Glomerular endothelial cell (primary cell): ENCODE measurements at places on chromosomes 5 and 9.
A peak's percentile ranks its signal among the peaks of the same experiment; 100 is the strongest.

DNA sequence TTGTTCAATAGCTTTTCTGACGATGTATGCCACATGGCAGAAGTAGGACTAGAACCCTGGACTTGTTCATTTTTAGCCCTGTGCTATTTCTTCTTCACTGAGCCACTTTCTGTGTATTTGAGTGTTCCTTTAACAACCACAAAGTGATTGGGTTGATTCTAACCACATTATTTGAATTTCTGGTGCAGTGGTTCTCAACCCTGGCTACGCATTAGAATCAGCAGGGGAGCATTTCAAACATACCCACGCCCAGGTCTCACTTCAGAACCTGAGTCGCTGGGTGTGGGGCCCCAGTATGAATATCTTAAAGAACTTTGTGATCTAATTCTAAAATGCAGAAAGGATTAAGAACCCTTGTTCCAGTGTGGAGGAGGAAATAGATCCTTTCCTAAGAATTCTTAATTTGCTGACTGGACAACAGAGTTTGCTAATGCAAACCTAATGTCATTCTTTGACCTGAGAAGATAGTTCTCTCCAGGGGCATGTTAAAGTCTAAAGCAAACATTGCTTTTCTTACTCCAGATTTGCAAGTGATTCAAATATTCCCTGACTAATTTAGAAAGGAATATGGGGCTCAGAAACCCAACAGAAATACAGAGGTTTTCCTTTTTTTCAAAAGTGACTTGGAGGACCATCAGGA lies 75.4 kb upstream of the GDNF start:
- DNase-seq: no peak

- no peak for DNase-seq
Observed at GRCh38 chr9:85178474-85178873, 508.9 kb downstream of the NTRK2 start.

DNA sequence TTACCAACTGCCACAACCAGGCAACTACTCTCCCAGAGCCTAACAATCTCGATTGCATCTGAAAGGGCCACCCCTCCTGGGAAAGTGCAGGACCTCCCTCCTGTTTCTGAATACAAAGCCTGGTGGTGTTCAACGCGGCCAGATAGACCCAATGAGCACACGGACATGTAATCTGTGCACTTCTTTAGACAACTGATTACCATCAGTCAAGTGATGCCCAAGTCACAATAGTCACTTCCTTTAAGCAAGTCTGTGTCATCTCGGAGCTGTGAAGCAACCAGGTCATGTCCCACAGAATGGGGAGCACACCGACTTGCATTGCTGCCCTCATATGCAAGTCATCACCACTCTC lies 739 bp downstream of the C9orf72 start:
- no peak for DNase-seq

DNA sequence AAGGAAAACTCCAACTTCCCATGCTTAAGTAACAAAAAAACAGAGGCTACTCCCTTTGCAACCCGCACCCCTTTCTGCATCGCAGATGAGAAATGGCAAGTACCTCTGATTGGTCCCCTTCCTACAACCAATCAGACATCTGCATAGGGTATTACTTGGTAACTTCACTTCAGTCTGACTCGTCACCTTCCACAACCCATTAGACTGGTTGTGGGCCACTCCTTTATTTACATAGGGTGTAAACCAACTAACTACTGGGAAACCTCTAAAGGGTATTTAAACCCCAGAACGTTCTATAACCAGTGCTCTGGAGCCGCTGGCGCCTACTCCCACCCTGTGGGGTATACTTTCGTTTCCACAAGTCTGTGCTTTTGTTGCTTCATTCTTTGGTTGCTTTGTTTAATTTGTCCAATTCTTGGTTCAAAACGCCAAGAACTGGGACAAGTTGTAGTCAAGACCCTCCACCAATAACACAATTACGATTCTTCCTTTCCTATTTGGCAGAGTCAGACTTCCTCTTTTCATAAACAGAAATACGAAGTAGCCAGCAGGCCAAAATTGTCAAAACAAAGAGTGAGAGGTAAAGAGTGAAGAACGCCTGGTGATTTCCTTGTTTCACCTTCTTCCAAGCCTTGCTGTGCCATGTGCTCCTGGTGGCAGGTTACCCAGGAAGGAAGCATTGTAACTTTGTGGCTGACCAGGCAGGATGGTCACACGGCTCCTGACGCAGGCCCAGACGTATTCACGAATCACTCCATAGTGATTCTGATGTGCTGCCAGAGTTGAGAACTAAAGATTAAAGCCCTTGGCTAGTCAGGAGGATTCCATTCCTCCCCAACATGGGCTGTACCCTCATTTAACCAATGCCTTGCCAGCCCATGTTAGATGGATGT lies 477.4 kb downstream of the ARHGEF28 start:
- DNase-seq: no peak

- DNase-seq: no peak
Observed at GRCh38 chr9:99373912-99374311, 151.8 kb downstream of the SEC61B start.

DNA sequence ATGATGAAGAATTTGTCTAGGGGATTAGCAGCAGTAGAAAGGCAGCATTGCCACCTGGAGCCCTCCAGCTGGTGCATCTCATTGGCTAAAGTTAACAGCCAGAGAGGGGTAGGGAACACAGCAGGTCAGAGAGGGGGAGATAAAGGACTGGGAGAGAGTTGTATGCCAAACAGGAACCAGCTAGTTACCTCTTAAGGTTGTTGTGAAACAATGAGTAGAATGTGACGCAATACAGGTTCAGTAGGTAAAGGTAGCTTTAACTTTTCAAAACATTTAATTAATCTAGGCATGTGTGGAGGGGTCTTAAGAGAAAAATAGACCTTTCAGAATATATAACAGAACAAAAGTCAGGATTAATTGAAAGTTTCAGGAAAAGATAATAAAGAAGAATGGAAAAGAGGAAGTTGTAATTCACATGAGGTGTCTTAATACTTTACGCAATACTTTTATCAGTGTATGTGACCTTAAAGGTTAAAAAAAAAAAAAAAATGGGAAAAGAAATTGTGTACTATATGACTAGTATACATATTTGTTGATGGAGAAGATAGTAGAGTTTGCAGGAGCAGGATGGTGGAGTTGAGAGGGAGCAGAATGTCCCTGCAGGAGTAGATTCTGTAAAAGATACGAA lies 14.3 kb downstream of the FBXO38 start:
- no peak for DNase-seq

DNA sequence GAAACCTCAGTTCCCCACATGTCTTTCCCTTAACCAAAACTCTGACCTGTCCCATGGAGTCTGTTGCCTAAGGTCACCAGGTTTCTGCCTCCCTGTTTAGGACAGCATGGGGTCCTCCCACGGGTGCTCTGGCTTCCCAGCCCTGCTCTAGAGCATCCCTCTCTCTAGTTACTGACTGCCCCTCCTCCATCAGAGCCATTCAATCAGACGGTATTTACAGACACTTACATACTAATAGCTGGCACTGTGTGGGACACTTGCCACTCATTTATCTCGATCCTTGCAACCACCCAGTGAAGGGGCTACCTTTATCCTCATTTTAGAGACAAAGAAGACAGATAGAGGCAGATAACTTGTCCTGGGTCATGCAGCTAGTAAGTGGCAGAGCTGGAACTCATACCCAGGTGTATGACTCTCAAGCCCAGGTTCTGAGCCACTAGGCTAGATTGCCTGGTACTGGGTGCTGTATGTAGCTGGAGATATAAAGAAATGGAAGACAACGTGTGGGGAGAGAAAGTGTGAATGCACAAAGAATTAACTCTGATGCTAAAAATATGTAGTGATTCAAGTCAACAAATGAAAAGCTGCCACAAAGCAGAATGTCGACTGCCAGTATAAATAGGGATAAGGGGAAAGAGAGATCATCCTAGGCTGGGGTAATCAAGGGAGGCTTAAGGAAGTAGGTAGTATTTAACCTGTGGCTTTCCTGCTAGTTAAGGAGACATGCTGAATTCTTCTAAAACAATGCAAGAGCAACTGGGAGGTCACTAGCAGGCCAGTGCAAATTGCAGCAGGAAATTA lies 52.5 kb upstream of the PDE8B start:
- no peak for DNase-seq

GRCh38 chr9:116927726-116928125 lies 240.6 kb downstream of the TRIM32 start:
- no peak for DNase-seq

DNA sequence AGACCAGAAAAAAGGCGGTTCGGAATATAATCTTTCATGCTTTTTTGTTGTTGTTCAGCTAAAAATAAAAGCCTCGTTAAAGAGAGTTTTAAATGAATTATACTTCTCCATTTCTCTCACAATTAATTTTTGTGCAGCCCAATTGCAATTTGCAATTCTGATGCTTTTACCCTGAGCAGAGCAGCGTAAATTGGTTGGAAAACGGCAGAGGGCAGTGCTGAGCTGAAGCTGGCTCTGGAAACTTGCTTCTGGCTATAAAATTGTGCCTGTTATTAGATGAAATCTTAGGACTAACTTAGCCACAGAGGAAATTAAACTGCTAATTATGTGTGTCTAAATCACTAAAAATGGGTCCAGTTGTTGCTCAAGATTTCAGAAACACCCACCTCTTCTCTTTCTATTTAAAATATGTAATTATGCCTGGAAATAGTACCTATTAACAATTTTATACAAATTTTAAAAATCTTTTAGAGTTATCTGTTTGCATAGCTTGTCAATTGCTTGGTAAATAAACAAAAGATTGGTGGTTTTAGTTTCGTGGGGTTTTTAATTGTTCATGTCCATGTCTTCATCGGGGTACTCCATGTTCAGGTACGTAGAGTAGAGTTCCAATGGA lies 441.8 kb upstream of the TLE4 start:
- peak; percentile 12 for DNase-seq

DNA sequence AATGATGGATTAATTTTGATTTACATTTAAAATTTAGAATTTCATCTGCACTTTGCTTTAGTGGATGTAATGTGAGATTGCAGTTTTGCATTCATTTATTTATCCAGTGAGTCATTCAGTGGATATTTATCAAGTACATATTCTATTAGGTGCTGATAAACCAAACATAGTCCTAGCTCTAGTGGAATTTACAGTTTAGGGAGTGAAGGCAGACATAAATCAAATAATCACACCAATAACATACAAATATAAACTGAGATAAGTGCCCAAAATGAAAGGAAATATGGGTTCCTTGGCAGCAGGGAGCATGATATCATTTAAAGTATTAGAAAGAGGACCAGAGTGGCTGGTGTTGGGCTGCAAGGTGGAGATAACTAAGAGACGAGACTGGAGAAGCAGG lies 14.7 kb upstream of the NIPBL start:
- DNase-seq: no peak

GRCh38 chr5:61467766-61468482 lies 135.9 kb downstream of the ZSWIM6 start:
- no peak for DNase-seq

DNA sequence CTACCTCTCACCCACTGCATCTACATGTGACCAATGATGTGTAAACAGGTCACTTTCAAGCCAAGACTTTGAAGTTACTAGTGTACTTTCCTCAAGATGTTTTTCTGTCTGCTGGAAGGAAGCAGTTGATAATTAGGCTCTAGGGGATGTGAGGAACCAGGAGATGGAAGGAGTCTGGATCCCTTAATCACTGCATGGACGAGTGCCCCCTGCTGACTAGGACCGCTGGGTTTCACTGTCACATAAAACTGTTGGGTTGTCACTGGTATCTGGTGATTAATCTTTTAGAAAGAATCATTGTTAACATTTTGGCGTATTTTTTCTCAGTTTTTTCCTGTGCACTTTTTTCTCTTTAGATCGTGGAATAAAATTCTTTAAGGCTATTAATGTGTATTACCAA lies 79.5 kb downstream of the SREK1 start:
- DNase-seq: no peak

DNA sequence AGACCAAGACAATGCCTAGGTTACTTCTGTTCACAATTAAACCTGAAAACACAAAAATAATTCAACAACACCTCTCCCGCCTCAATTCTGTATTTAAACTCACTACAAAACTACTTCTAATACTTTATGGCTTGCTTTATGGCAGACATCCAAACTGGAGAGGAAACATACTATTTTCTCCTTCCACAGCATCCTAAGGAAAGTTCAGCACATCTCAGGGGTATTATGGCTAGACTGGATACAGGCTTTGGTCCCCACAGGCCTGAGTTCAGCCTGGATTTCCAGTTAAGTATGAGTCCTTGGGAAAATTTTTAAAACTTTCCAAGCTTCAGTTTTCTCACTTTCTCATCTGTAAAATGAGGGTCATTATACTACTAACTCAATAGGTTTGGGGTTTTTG lies 480.2 kb downstream of the CAAP1 start:
- no peak for DNase-seq
